ENCODE measurements at places on chromosomes 3 and 15.

GRCh38 chr3:11610044-11610671 lies 33.6 kb downstream of the VGLL4 start:
- no peak for DNase-seq

- no peak for DNase-seq
Measured at GRCh38 chr3:143037867-143038266, 36.5 kb downstream of the U2SURP start.

GRCh38 chr15:27847775-27848710 lies 251.1 kb downstream of the OCA2 start:
- DNase-seq: no peak

- DNase-seq: no peak
Measured at GRCh38 chr15:63595688-63596087, 1.5 kb upstream of the FBXL22 start.

DNA sequence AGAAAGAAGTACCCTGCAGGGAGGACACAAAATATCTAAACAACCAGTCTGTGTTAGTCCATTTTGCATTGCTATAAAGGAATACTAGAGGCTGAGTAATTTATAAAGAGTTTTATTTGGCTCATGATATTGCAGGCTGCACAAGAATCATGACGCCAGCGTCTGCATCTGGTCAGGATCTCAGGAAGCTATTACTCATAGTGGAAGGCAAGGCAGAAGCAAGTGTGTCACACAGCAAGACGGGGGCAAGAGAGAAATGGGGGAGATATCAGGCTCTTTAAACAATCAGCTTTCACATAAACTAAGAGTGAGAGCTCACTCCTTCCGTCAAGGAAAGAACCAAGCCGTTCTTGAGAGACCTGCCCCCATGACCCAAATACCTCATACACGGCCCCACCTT lies 614.8 kb downstream of the ZIC1 start:
- no peak for DNase-seq

DNA sequence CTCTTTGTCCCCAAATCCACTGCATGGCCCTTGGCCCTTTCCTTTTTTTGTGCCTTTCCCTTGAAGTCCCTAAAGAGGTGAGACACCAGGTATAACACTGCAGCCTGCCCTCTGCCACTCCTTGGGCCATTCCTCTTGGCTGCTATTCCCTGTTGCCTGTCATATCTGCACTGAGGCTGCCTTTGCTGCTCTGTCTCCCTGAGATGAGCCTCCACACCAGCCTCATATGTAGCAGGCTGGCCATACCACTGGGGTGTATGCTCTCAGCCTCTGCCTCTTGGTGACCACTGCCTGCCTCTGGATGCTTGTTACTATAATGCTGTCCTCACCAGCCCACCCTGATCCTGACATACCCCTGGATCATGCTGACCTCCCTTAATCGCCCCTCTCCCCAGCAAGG lies 252.0 kb downstream of the CLSTN2 start:
- no peak for DNase-seq

- no peak for DNase-seq
Measured at GRCh38 chr15:31396881-31397560, 70.4 kb downstream of the KLF13 start.

GRCh38 chr3:173502983-173503568 lies 105.5 kb downstream of the NLGN1 start:
- DNase-seq: no peak

- no peak for DNase-seq
Measured at GRCh38 chr15:67138891-67139855, 73.8 kb downstream of the SMAD3 start.

DNA sequence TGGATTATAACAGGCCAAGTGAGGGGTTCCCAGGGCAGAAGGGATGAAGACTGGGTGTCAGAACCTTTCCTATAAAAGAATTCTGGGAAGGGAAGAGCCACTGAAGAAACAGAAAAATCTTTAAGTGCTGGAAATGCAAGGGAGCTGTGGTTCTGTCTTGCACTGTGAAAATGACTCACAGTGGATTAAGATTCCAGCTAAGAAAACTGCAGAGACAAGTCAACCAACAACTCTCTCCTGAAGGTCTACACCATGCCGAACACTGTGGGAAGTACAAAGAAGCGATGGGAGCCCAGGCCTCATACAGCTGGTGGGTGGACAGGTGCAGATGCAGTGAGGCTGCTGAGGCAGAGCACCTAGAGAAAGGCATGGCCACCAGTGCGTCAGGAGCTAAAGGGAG lies 27.7 kb downstream of the ZDHHC3 start:
- no peak for DNase-seq

- no peak for DNase-seq
Measured at GRCh38 chr3:196677353-196677752, 34.7 kb downstream of the CEP19 start.

GRCh38 chr3:110344897-110345767 lies 726.5 kb upstream of the NECTIN3 start:
- no peak for DNase-seq

All from activated T-cell treated with anti-CD3 and anti-CD28 coated beads for 24 hours (primary cell).